ENCODE measurements at places on chromosomes 3 and 15.

DNA sequence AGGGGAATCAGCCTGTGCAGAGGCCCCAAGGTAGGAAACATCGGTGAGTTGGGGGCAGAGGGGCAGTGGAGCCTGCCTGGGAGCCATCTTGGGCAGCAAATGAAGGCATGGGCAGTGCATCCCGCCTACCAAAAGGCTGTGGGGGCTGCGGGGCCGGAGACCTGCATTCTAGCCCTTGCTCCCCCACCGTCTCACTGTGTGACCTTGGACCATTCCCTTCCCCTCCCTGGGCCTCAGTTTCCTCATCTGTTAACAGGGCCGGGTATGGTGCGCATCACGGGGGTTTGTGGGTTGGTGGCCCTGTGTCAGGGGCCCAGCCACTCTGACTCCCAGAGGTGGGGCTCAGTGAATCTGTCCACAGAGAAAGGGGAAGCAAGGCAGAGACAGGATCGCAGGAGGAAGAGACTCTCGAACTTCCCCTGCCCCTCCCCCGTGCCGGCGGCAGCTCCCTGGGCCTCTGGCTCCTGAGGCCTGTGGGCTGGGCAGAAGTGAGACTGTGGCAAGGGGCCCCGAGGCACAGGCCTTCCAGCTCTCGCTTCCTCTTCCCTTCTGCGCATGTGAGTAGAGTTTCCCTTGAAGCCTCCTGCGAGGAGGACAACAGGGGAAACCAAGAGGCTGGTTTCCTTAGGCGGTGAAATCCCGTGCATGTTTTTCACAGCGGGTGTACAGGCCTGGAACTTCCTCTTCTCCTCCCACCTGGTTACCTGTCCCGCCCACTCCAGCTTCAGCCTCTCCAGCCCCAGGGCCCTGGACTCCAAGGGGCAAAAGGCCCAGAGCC lies 42.9 kb downstream of the IDH2 start:
- no peak for DNase-seq

DNA sequence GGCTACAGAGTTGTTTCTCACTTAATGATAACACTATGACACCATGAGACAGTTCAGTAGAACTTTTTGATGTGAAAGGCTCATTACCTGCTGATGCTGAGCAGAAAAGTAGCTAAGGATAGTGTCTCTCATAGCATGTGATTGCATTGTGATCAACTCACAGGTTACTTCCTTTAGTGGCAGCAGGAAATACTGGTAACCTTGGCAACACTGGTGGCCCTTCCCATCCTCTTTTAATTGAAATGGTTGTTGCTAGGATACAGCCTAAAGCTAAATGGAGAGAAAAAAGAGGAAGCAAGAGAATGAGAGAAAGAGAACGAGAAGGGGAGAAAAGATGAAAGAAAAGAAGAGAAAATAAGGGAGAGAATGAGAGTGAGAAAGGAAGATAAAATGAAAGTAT lies 204.7 kb upstream of the GAP43 start:
- no peak for DNase-seq

DNA sequence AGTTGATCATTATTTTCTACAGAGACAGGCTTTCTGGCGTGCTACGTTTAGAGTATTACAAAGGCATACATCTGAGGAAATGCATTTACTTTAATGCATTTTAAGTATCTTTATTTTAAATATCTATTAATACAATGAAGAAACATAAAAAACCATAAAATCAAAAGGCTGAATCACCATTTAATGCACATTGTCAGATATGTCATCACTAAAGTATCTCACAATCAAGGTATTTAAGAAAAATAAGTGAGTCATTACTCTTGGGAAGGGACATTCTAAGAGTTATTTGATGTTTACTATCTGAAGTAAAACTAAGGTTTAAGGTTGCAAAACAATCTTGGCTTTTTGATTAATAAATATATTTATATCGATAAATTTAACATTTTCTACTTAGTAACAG lies 102.2 kb downstream of the CTNNB1 start:
- DNase-seq: no peak

DNA sequence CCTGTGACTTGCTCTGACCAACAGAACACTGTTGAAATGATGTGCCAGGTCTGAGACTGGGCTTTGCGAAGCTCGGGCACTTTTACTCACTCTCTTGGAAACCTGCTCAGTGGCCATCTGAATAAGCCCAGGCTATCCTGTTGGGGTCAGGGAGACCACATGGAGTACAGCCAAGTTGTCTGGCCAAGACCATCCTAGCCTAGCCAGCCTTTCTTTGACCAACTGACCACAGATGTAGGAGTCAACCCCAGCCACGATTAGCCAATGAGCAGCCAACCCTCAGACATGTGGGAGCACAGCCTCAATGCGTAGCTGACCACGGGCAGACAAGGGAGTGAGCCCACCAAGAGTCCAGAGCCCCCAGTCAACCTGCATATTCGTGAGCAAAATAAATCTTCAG lies 26.1 kb downstream of the CCR9 start:
- DNase-seq: no peak

GRCh38 chr3:32872487-32873382 lies 54.9 kb downstream of the TRIM71 start:
- peak; percentile 8 for DNase-seq

- peak; percentile 5 for DNase-seq
Measured at GRCh38 chr15:42796955-42797782, 60.2 kb upstream of the CDAN1 start.

- DNase-seq: no peak
Measured at GRCh38 chr3:64867224-64867623, 179.4 kb upstream of the ADAMTS9 start.

All from stromal cell of bone marrow (primary cell).